ENCODE measurements at places on chromosomes 4 and X.

DNA sequence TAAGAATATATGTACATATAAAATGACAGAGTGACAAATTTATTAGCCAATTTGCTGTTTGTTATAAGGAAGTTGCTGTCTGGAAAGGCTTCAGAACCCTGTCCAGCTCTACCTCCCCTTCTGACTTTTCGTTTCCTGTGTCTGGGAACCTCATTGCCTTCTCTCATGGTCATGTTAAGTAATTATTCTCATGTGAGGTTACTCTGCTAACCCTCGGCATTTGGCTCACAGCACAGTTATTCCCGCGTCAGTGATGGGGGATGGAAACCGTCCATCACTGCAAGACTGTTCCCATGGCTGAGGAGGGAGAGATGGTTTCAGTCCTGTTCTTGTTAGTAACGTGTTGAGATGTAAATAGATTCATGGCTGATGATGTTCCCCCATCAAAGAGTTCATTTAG, 11.9 kb downstream of the EDNRA start:
- DNase-seq = no peak

DNA sequence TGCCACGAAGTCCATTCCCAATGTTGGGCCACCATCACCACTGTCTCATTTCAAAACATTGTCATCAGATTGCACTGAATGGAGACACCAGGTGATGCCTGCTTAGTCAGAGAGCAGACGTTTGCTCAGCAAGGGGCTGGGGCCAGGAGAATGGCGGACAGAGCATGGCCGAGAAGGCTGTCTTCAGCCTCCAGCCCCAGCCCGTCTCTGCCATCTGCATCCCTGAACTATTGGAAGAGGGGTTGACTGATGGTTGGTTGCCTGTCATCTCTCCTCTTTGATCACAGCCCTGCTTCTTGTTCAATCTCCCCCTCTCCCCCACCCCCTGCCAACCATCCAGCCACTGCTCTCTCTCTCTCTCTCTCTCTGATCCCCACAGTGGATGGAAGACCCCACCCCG, 140.9 kb downstream of the SHOX start:
- DNase-seq = no peak

DNA sequence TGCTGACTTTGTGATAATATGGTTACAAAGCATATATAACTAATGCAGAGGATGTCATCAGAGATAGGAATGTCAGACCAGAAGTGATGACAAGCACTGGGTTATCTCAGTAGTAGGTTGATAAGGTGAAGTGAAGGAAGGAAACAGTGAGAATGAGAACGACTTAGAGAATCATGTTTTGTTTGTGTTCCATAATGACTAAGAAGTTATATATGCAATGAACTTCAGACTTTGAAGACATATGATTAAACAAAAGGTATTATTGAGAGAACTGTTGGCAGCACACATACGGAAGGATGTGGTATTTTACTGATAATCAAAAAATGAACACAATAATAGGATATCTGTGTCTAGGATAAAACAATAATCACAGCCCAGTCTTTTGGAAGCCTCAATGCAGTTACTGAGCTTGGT, 18.3 kb upstream of the HHIP start:
- DNase-seq = peak; percentile 51

- peak; percentile 63 for DNase-seq
Observed at GRCh38 chr4:140296335-140297220, 76.9 kb upstream of the SCOC start.

- DNase-seq = no peak
Observed at GRCh38 chr4:184444215-184444952, 30.0 kb downstream of the IRF2 start.

Measured in epithelial cell of esophagus (primary cell).